H54 (cell line): ENCODE measurements at places on chromosomes 16 and 17.
A peak's percentile ranks its signal among the peaks of the same experiment; 100 is the strongest.

GRCh38 chr16:5944971-5945370, 847.4 kb upstream of the EEF2KMT start:
- DNase-seq, result no peak

DNA sequence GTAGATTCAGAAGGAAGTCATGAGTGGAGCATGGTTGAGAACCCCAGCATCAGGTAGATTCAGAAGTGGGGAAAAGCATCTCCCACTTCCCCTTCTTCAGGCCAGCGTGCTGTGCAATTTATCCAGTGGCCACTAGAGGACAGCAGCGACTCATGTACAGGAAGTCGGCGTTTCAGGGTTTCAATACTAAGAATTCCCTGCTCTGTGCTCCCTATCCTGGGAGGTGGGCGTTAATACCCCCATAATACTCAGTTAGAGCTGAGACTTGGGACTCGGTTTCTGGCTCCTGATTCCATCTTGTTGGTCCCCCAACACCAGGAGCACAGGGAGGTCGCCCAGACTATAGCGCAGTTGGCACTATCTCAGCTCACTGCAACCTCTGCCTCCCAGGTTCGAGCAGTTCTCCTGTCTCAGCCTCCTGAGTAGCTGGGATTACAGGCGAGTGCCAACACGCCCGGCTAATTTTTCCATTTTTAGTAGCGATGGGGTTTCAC, 75.3 kb upstream of the AMZ2 start:
- DNase-seq, result no peak

- DNase-seq, result no peak
Observed at GRCh38 chr17:43574896-43575525, 28.9 kb upstream of the ETV4 start.

GRCh38 chr16:15477802-15478201, 43.4 kb downstream of the BMERB1 start:
- DNase-seq, result no peak

DNA sequence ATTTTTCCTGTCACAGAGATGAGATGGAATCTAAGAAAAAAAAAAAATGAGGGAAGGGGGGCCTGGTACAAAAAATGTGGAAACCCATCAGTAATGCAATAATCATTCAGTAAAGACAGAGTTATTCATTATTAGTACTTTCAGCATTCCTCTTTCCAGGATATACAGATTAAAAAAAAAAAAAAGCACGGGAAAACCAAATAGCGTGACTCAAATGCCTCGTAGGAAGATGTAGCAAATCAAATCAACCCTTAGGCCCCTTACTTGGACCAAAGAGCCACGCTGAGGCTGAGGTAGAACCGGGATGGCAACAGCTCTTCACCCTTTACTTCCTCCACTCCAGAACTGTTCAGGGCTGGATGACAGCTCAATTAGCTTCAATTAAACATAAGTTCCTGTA, 52.5 kb downstream of the SMG6 start:
- no peak for DNase-seq

DNA sequence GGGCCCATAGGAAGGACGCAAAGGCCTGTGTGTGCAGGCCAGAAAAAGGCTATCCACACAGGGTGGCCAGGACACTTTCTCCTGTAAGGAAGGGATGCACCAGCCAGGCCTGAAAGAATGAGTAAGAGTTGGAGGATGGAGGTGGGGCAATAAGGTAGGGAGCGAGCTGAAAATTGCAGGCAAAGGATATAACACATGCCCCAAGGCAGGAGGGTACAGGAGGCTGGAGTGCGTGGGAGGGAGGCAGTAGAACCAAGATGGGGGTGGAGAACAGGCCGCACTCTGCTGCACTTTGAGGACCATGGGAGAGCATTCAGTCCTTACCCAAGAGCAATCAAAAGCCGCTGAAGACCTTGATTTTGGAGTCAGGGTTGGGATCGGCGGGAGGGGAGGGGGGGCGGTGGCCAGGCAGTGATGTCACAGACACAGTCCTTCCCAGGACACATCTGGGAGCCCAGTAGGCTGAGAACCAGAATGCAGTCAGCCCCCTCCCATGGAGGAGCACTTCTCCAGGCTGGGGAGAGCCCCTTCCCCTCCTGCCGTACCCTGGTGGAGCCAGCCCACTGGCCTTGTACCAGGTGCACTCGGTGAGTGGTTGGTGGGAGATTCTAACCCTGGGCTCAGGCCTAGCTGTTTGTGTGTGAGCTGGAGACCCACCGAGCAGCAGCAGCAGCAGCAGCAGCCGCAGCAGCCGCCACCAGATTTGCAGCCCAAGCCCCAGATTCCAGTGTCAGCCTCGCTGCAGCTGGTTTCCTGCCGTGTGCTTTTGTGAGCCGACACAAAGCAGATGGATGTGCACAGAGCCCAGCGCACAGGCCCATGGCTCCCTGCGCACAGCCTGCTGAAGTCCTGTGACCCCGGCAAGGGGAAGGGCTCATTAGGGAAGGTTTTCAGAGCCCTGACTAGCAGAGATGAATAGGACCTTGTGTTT, 17.5 kb downstream of the ANKRD40 start:
- no peak for DNase-seq

DNA sequence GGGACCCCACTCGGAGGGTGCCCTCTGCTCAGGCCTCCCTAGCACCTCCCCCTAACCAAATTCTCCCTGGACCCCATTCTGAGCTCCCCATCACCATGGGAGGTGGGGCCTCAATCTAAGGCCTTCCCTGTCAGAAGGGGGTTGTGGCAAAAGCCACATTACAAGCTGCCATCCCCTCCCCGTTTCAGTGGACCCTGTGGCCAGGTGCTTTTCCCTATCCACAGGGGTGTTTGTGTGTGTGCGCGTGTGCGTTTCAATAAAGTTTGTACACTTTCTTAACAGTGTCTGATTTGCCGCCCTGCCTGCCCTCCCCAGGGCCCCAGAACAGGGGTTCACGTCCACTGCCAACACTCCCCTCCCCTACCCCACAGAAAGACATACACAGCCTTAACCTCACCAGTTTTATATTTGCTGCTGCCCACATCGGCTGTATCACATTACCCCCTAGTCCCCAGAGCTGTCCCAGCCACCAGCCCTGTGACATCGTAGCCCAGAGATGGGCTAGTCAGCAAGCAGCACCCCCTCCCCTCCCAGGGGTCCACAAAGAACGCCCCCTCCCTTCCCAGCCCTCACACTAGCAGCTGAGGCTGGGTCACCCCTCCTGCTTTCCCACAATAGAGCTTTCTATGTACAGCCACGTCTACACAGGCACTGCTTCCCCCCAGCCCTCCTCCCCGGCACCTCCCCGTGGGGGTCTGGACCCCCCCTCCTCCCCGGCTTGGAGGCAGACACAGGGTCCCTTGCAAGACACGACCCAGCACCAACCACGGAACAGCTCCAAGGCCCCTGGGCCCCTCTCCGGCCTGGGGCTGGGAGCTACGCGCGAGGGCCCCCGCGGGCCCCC, 7.9 kb downstream of the GRN start:
- DNase-seq, result no peak

DNA sequence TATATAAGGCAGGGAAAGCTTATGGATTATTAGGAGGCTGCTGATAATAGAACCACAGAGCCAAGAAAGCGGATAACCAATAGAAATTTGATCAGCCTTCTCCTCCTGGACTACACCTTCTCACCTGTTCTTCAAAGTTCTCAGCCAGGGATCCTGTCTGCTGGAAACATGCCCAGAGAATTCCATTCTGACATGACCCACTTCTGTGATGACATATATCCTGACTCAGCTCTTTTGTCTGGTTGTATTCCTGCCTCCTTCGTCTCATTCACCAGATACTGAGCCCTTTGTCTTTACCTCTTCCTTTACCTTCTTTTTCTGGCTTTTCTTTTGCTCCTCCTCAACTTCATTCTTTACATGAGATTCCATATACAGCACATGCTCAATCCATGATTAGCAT, 576.1 kb downstream of the CDH11 start:
- no peak for DNase-seq

- no peak for DNase-seq
Observed at GRCh38 chr16:31344712-31345111, 10.3 kb upstream of the ITGAX start.

DNA sequence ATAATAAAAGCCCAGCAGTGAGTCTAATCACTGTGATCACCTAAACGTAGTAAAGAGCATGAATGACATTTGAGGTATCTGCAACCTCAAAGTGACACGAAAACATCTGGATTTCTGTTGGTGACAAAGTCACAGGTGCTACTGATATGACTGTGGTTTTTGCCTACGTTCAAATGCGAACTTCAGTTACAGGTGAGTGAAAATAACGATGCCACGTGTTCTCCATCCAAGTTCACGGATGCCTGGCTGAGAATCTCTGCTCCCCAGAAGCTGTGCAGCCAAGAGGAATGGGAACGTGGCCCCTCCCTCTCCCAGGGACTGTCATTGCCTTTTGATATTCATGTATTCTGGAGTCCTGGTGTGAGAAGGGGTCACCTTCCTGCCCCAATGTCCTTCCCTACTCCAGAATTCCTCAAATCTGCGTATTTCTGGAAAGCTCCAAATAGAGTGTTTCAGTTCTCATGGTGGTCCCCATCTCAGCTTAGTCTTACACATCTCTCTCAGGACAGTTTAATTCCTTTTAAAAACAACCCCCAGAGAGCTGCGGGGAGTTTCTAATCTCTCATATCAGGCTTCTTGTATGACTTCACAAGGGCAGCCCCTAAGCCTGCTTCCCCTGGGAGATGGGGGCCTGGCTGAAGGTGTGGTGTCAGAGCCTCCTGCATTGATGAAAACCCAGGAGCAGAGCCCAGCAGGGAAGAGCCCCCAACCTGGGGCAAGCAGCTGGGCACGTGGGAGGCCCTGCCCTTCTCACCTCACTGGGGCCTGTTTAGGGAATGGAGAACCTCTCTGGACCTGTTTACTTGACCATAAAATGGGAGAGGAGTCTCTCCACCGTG, 25.8 kb downstream of the PIK3R5 start:
- DNase-seq, result no peak

DNA sequence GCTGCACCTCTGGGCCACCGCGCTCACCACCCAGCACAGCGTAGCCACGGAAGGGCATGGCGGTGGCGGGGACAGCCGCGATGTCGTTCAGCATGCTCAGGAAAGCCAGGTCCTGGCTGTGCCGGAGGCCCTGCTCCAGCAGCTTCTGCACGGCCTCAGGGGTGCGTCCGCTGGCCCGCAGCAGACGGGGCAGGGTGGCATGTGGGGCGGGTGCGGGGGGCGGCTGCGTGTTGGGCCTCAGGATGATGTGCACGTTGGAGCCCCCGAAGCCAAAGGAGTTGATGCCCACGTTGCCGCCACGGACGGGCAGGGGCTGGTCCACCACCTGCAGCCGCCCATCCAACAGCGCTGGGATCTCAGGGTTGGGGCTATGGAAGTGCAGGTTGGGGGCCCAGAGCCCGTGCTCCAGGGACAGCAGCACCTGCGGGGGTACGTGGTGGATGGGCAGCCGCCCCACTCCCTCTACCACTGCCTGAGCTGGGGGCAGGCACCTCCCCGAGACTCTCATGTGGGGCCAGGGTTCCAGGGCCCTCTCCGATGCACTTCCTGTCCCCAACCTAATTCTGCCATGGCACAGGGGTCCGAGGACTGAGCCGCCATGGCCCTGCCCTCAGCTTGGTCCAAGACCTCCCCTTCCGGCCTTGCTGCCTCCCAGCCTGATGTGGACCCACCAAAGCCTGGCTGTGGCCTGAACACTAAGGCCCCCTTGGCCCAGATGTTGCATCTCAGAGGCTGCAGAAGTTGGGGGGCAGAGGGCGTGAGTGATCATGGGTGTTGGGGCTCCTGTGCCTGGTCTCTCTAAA, 6.6 kb downstream of the FASN start:
- no peak for DNase-seq

DNA sequence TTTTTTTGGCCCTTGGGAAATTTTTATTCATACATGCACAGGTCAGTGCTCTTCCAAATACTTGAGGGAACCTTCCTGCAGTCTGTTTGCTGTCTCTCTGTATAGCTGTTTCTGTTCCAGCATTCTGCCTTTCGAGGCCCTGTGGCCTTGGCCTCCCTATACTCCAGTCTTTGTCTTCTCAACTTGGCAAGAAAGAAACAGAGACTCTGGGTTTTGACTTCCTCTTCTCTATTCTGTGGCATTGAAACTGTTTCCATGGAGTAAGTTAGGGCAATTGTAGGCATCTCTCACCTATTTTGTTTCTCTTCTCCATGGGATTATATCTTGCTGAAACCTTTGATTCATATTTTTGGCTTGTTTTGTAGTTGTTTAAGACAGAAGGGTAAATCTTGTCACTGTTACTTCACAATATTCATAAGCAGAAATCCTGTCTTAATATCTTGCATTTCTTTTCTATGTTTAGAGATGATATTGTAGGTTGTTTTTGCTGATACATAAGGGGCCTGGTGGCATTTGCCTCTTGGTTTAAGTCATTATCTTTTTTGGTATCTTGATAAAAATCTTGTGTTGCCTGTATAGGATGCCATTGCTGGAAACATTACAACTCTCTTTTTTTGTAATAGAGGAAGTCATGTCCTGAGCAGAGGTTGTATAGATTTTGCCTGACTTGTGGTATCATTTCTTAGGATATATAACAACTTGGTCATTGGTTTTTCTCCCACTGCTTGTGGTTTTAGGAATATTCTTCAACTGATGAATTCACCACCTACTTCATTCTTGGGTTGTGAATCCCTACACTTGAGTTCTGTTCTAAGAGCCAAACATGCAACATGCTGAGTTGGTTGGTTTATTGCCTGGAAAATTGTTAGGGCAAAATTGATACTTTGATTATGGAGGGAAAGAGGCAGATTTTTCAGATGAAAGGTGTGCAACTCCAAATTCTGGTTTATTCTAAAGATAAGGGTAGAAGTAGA, 168.6 kb downstream of the FTO start:
- DNase-seq, result no peak

DNA sequence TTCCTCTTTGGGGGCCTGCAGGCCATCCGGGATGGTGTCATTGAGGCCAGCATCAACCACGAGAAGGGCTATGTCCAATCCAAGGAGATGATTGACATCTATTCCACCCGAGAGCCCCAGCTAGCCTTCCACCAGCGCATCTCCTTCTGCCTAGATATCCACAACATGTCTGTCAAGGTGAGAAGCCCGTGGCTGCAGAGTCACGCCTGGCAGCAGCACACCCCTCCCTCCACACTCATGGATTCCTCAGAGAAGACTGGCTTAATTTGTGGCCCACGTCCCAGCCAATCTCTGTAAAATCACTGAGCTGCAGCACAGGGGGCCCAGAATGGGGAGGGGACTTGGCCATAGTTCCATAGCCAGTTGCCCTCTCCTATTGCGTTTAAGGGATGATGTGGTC, 15.6 kb downstream of the PSMD3 start:
- DNase-seq, result no peak

- DNase-seq, result peak; percentile 63
Observed at GRCh38 chr16:3173892-3174617, 13.9 kb upstream of the OR1F1 start.

DNA sequence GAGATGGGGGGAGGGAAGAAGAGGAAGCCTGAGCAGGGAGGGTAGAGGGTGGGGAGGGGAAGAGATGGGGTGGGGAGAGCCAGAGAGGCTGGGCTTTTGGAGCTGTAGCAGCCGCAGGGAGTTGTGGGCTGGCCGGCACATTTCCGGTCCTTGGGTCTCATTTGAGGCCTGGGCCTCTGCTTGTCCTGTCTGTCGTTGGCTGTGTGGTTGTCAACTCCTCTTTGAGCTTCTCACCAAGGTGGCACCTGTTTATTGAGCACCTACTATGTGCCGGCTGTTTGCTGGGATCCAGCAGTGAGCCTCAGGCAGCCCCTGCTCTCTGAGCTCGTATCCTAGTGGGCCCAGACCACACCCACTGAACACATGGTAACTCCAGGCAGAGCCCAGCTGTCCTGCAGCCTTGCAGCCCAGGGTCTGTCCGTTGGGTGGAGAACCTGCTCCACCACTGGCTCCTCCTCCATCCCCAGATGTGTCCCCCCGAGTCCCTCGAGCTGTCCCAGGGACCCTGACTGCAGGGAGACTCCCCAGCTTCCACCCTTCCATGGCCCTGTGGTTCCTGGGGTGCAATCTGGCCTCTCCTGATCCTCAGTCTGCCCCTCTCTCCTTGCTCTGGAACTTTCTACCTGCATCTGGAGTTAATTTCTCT, 164.9 kb downstream of the IRF8 start:
- no peak for DNase-seq
